Mucosa of descending colon (tissue), 3 donors: ENCODE measurements at places on chromosomes 13 and 19.
A peak's percentile ranks its signal among the peaks of the same experiment; 100 is the strongest.

DNA sequence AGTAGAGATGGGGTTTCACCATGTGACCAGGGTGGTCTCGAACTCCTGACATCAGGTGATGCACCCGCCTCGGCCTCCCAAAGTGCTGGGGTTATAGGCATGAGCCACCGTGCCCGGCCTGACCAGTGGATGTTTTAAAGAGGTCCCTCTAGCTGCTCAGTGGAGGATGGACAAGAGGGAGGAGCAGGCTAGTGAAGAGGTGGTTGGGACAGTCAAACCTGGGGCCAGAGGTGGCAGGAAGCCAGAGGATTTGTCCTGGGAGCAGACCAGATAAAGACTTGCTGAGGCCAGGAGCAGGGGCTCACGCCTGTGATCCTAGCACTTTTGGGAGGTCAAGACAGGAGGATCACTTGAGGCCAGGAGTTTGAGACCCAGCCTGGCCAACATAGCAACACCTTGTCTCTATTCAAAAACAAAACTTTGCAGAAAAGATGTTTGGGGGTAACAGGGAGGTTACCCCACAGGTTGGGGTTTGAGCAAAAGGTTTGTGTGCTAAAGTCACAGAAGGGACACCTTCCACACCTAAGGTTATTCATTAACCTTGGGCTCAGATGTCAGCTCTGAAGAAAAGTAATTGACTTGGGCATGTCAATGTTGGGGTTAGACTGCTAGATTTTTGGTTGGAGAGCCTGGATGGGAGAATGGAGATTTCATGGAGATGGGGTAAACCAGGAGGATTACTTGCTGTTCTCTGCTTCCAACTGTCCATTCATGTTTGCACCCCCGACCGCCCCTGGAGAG is 9.0 kb downstream of the BCAM start:
- DNase-seq = no peak

GRCh38 chr13:31214435-31214834 is 14.7 kb downstream of the B3GLCT start:
- DNase-seq = no peak

DNA sequence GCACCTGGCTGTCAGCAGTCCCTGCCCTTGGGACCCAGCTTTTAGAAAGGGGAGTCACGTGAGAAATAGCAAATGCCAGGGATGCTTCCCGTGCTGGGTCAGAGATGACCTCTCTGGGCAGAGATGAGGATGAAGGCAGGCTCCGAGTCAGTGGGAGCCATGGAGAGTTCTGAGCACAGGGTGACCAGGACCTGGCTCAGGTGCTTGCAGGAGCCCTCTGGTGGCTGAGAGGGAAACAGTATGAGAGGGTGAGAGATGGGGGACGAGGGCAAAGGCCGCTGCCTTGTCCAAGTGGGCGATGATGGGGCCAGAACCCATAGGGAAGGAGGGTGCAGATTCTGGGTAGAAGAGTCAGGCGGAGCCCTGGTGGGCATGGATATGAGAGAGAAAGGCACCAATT is 15.8 kb downstream of the TMED1 start:
- DNase-seq = no peak

- DNase-seq = peak; percentile 81
Observed at GRCh38 chr19:47094557-47095475, 18.8 kb downstream of the ZC3H4 start.

GRCh38 chr13:92894447-92894846 is 332.2 kb upstream of the GPC6 start:
- DNase-seq = no peak

DNA sequence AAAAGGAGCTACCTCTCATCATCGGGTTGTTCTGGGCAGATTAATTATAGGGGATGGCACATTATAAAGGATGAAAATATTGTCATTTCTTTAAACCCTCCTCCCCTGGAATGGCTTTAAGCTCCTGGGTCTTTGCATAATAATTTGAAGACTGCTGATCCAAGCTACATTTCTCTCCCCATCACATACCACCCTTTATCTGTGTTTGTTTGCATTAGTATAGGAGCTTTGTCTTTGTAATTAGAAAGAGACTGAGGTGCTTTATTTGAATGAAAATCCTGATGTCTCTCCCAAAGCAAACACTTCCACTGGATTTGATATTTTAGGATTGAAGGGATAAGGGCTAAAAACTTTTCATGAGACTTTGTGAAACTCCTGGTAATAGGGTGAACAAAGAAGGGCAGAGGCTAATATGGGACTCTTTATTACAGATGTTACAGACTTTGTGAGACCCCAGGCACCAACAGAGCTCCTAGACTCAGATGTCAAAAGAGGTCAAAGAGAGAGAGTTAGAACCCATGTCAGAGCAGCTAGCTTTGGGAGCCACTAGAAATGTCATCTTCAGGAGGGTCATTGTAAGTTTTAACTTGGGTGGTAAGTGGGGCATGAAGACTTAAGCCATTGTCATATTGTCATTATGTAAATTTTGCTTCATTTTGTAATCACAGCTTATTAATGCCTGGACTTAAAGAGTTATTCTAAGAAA is 75.3 kb upstream of the RXFP2 start:
- no peak for DNase-seq

GRCh38 chr19:38441657-38442348 is 8.3 kb downstream of the RYR1 start:
- DNase-seq = no peak

GRCh38 chr13:49828453-49828852 is 36.0 kb upstream of the KPNA3 start:
- DNase-seq = no peak

- no peak for DNase-seq
Observed at GRCh38 chr13:85935868-85936467, 136.7 kb upstream of the SLITRK6 start.

DNA sequence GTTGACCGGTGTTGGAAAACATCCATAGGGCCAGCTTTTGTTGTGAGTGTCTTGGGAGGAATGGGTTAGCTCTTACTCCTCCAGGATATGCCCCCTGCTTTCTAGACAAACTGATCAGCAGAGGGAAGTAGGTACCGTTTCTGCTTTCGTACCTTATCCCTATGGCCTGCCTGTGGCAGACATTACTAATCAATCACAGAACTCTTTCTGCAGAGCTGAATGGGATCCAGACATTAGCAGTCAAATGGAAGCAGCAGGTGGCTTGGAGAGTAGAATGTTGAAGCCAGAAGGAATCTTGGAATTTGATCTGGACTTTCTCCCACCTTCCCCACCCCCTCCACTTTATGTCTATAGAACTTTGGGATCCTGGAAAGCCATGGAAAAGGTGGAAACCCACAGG is 17.1 kb downstream of the NWD1 start:
- DNase-seq = no peak

DNA sequence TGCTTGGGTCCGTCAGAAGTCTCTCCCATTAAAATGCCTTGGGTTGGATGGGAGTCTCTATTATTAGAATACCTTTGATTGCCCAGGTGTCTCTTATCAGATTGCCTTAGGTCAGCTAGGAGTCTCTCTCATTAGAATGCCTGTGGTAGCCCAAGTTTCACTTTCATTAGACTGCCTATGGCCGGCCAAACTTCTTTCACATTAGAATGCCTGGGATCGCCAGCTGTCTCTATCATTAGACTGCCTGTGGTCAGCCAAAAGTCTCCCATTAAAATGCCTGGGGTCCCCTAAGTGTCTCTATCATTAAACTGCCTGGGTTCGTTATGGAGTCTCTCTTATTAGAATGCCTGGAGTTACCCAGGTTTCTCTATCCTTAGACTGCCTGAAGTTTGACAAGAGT is 1476.7 kb downstream of the UQCRFS1 start:
- DNase-seq = no peak

DNA sequence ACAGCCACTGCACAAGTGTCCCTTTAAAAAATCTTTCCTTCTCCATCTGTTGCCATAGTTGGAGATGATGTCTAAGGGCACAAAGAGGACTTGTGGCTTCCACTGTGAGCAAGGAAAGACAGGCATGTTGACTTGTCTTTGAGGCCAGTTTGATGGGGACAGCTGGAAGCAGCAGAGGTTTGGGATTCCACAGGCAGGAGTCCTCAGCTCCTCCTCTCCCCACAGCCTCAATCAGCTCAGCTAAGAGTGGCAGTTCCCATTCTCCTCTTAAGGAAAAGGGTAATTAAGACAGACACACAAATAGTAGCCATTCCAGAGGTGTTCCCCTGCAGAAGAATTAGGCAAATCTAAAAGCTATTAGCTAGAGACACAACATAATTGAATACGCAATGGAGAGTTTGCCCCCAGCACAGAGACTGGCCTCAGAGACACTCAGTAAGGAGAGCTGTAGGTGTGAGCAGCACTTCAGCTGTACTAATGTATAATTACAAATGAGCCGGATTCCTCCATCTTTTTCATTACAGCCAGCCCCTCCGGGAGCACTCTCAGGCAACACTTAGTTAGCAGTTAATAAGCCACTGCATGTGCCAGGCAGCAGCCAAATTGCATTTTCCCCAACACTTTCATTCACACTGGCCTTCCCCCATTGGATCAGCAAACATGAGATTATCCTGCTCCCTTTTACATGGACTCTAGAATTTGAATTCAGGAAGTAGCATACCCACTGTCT is 434.0 kb downstream of the FOXO1 start:
- DNase-seq = no peak

- no peak for DNase-seq
Observed at GRCh38 chr13:91058066-91058465, 289.4 kb upstream of the MIR17HG start.

DNA sequence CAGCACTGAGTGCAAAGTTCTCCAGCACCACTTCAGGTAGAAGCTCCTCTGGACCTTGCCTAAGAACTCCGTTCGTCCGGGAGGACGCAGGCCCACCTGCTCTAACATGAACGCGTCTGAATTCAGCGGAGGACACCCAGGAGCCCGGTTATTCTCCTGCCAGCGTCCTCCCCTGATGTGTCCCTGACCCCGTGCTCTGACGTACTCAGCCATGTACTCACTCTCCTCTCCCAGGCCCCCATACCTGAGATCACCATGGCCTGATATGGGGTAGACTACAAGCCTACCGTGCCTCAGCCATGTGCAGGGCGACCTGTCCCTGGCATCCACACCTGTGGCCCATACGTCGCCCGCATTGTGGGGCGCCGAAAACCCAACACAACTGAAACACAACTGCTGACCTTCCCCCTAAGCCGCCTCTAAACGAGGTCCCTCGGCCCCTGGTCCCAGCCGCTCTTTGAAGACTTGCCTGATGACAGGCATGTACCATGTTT is 744 bp upstream of the ZNF584 start:
- no peak for DNase-seq

DNA sequence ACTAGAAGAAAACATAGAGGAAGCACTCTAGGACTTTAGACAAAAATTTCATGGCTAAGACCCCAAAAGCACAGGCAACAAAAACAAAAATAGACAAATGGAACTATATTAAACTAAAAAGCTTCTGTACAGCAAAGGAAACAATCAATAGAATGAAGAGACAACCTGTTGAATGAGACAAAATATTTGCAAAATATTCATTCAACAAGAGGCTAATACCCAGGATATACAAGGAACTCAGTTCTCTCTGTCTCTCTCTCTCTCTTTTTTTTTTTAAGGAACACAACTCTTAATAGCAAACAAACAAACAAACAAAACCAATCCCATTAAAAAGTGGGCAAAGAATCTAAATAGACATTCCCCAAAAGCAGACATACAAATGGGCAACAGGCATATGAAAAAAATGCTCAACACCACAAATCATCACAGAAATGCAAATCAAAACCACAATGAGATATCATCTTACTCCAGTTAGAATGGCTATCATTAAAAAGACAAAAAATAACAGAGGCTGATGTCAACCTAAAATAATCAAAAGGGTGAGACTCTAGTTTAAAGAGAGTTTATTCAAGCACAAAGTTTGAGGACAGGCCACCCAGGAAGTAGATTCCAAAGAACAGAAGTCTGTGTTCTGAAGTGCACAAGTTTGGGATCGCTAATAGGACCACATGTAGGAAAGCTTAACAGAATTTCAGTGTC is 27.1 kb upstream of the SLC7A9 start:
- no peak for DNase-seq

- DNase-seq = no peak
Observed at GRCh38 chr13:93318534-93319254, 92.1 kb downstream of the GPC6 start.

- DNase-seq = no peak
Observed at GRCh38 chr13:37132211-37132610, 26.7 kb upstream of the CSNK1A1L start.

DNA sequence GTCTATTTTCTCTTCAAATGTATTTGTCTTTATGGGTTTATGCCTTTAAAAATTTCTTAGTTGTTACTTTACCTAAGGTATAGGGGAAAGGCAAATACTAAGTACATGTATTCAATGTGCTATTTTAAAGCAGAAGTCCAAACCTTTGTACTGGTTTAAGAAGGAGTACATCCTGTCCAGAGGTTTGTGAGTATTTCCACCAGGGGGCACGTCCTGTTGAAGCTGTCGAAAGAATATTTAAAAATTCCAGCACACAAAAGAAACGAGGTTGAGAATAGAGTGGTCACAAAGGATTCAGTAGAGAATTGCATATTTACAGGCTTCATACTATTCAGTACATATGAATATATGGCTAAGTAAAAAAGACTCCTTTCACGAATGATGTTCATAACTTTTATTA is 59.8 kb downstream of the URI1 start:
- DNase-seq = no peak

GRCh38 chr19:55698256-55698655 is 23.2 kb downstream of the EPN1 start:
- no peak for DNase-seq

DNA sequence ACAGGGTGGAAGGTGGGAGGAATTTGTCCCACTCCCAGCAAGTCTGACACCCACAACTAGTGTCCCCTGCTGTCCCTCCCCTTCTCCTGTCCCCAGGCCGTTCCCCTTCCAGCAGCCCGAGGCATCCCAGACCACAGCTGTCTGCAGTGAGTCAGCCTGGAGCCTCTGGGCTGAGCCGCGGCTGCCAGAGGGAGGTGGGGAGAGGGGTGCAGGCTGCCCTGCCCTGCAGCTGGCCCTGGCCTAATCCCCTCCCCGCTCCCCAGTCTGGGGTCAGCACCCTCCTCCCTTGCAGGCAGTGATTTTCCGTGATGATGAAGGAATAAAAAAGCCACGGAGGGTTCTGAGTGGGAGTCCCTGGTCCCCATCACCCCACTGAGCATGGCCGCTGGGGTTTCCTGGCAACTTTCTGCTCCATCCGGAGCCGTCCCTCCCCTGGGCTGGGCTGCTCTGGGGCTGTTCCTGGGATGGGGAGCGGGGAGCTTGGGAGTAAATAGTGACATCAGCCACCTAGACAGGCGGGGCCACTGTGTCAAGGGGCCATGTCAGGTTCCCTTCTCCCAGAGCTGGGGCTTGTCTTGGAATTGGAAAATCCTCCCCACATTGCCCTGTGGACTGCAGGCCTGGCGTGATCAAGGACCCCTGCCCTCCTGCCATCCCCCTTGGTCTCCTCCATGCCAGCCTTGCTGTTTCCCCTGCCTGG is 16.8 kb downstream of the SPC24 start:
- DNase-seq = peak; percentile 45
